ENCODE measurements at places on chromosomes 11 and 22.

GRCh38 chr11:63489879-63490278 lies 1.1 kb downstream of the PLAAT5 start:
- no peak for DNase-seq

GRCh38 chr11:79259800-79260199 lies 181.0 kb downstream of the TENM4 start:
- no peak for DNase-seq

- DNase-seq = no peak
These were observed 16.3 kb upstream of the CABP2 start for GRCh38 chr11:67539550-67539949.

DNA sequence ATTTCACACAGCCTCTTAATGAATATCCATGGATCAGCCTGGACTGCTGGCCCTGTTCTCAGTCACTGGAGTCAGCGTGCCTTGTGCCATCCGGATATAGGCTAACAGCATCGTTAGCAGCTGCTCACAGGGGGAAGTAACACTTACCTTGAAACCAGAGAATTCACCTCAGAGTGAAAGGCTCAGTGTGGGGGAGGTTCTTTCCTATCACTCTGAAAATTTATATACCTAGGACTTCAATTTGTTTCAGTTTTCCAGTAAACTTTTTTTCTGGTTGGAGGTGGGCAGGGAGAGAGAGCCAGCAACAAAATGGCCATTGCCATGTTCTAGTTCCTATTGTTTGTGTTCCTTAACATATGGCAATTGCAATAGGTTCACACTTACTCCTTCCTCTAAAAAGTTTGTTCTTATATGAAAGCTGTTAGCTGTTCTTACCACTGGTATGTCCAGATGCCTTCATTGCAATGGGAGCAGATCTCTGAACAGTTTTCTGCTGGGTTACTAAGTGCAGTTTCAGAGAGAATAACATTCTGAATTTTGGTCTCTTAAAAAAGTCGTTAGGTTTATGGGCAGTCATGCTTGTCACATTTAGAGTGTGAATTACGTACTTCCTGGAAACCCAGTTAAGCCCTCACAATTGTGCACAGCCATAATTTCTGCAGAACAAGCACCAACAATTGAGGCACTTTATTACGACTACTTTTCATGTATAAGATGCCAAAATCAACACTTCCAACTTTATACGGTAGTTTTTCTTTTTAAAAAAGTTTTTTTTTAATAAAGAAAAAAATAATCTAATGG lies 247.6 kb downstream of the CADM1 start:
- DNase-seq = no peak

DNA sequence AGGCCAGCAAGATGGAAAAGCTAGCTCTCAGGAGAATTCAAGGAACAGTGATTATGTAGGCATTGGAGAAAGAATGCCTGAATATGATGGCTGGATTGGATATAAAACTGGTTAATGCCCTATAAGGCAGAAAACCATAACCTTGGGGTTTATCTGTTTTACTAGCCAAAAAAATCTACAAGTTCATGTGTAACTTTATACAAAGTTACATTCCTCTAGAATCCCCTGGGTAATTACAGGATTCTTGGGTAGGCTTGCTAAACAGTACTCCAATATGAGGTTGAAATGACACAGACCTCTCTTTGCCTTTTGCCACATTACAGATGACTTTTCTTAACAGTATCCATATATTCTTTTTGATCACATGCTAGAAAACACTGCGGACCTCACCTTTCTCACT lies 26.0 kb downstream of the TSPAN18 start:
- no peak for DNase-seq

DNA sequence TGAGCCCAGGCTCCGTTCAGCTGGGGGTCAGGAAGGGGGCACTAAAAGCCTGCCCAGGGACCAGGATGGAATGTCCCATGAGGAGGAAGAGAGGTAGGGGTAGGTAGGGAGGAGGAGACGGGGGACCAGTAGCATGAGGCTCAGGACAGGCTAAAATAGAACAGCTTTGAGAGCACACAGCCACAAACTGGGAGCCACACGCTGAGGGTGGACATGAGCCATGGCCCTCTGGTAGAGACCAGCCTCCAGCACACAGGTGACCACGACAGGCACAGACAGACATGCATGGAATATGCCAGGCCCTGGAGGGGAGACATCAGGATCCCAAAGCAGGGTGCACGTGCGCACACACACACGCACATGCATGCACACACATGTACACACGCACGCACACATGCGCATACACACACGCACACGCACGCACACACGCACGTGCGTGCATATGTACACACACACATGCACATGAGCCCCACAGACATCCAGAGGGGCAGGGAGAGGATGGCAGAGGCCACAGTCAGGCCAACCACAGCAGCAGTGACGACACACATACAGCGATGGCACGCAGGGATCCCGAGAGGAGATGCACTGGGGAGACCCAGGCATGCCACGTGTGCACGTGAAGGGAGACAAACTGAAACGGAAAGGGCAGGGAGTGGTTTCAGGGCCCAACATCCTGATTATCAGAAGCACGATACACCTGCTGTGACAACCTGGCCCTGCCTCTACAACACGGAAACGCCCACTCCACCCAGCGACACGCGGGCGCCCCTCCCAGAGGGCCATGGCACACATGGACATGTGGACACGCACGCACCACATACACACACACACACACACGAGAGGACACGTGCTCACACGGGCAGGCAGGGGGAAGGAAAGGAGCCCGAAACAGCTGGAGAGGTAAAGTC lies 25.7 kb downstream of the LRRC10B start:
- DNase-seq = no peak

DNA sequence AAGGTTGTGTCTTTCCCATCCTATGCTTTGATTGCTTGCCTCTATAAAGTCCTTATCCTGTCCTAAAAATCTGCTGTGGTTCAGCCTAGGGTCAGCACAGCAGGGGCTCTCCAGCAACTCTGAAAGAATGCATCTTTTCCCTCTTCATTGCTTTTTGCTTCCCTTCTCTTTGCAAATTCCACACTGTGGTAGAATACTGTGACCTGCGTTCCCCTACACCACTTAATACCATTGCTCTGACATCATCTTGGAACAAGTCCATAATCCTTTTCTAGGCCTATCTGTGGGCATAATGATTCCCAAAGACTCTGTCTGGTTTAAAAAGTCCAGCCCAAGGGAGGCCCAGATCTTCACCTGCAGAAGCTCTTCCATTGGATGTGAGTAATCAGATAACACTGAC lies 177.7 kb downstream of the NAV2 start:
- peak; percentile 74 for DNase-seq

DNA sequence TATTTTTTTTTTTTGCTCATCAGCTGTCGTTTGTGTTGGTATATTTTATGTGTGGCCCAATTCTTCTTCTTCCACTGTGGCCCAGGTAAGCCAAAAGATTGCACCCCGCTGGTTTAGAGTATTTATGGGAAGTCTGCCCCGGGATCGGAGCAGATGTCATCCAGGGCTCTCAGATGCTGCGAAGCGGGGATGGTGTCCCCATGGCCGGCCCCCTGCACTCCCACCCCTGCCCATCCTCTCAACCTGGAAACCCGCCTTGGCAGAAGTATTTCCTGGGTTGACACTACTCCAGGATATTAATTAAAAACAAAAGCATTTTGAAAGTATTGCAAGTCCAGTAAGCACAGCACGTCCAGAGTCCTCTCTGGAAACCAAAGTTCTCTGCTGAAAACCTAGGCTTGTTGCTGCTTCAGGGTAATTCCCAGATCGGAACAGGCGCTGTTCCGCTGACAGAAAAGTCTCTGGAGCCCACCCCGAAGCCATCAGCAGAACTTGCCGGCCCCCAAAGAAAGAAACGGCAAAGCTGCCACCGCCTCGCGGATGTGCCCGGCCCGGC lies 833 bp downstream of the SCUBE2 start:
- no peak for DNase-seq

DNA sequence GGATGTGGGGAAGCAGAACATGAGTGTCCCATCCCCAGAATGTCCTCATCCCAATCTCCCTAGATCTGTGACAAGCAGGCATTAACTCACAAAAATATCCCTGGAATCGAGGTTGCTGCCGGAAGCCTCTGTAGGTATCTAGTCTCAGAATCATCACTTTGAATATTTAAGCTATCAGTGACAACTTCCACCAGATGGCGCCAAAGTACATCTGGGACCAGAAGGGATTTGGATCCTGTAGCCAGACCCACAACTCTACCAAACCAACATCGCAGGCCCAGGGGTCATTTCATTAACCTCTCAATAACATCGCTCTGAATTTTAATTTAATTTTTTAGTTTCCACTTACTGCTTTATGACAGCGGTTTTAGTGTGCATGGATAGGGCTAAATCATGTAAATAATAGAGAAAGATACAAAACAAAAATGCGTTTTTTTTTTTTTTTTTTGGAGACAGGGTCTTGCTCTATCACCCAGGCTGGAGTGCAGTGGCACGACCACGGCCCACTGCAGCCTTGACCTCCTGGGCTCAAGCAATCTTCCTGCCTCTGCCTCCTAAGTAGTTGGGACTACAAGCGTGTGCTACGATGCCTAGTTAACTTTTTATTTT lies 1.1 kb upstream of the EXT2 start:
- DNase-seq = peak; percentile 52

DNA sequence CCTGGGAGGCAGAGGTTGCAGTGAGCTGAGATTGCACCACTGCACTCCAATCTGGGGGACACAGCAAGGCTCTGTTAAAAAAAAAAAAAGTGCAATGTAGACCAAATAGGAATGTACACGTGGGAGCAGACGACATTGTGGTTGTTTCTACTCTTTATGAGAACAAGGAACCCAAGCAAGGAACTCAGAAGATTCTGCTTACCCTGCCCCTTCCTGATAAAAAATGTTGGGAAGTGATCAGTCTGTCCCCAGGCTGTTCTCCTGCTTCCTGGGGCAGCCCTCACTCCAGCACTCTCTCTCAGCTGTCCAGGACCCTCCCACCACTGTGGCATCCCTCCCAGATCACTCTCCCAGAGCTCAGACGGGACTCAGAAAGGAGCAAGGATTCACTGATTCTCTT lies 31.8 kb downstream of the SLCO2B1 start:
- no peak for DNase-seq

DNA sequence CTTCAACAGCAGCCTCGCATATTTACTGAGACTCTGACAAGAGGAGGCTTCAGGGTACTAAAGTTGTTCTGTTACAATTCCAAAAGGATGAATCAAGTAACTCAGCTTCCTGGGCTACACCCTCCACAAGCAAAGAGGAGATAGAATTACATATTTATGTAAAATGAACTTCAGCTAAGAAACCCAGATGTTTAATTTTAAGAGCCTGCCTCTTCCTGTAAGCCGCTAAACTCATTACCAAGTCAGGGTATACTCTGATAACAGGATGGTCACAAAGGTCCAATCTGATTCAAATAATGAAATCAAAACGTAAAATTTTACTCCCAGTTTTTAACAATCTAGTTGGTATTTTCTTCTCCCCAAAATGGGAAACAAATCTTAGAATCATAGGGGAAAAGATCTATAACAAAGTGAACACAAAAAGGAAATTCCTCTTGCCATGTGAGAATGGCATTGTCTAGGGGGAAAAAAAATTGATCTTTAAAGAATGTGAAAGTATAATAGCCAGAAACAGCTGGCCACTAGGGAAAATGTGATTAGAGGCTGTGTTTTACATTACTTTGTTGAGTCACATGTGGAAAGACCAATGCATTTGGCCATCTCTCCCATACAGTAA lies 30.9 kb downstream of the CHEK2 start:
- peak; percentile 61 for DNase-seq

DNA sequence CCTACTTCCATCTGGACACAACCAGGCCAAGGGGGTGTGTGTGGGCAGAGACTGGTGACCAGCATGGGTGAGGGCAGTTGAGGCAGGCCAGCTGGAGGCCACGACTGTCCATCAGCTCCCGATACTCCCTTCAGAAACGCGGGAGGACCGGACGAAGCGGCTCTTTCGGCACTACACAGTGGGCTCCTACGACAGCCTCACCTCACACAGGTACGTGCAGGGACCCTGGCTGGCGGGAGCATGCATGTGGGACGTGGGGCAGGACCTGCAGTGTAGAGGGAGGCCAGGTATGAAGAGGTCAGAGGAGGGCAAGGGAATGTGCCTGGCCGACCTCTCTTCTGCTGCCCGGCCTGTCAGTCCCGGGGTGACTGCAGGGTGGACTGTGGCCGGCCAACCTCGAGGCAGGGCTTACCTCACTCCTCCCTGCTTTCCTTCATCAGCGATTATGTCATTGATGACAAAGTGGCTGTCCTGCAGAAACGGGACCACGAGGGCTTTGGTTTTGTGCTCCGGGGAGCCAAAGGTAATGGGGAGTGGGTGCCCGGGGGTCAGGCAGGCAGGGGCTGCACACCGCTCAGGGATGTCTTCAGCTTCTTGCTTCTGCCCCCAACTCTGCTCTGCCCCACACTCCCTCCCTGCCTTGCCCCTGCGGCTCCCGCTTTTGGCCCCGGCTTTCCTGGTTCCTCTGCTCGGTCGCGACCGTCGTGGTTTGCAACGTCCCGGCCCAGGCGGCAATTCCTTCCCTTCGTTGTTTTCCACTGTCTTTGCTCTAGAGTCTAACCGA lies 31.3 kb downstream of the SHANK3 start:
- DNase-seq = no peak

- peak; percentile 52 for DNase-seq
These were observed 587 bp downstream of the DENND5A start for GRCh38 chr11:9264316-9265210.

- DNase-seq = no peak
These were observed 6.9 kb downstream of the VWA5A start for GRCh38 chr11:124122123-124122522.

DNA sequence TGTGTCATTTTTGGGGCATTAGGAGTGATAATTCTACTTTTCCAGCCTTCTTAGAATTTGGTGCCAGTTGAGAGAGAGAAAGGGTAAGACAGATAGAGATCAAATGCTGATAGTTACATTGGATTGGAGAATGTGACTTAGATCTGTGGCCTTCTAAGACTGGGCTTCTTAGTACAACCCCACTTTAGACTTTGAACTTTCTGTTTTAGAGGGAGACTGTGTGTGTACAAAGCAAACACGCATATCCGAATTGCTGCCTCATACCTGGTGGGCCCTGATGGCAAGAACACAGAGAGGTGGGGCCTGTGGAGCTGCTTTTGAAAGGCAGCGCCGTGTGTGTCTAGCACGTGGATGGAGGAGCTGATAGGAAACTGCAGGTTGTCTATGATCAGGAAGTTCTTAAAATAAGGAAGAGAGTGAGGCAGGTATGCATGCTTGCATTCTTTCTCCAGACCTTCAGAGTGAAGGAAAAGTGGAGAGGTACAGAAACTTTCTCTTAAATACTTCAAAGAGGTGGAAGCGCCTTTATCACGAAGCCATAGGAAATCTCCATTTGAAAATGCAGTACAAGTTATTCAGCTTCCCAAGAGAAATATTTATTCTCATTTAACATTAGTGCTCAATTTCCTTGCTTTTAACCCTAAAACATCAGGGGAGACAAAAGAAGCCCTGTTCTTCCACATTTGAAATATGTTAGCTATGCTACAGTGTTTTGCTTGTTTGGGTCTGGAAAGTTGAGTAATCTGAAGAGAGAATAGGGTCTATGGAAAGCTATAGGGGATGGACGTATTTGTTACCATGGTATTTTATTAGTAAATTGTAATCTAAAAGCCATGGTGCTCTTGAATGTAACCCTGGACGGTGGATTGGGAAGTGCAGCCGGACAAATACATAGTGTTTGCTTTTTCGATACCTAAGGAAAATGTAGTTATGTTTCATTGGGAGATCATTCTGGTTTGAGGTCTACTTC lies 13.7 kb downstream of the PDHX start:
- no peak for DNase-seq

Measured in AG09309 (cell line).